Activated naive CD8-positive, alpha-beta T cell treated with anti-CD3 and anti-CD28 coated beads, Interleukin-2, amount 10 ng/mL, durations not matched to agents 7 days and 5 days (primary cell): ENCODE measurements at places on chromosomes 4 and X. TPM values are rescaled to one million over a fixed set of nuclear protein-coding genes. Genes with fewer than 3 reads are reported as not detected.

DNA sequence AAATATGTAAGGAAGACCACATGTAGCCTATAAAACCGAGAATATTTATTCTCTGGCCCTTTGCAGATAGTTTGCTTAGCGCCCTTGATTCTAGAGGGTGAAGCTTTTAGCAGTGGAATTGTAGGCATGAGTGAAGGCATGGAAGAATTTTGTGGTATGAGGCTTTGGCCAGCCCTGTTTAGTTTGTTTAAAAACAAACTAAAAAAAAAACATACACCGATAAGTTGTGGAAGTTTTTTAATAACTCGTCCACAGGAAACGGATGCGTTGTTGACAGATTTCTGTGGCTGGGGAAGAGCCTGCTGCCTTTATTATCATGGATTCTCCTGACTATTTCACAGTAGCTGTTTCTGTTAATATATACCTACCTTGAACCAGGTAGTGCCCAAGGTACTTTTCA lies 194.7 kb upstream of the LNX1 start:
- no peak for DNase-seq

- no peak for DNase-seq
These were observed 393.0 kb downstream of the PPP1R2C start for GRCh38 chrX:42384956-42385355.

DNA sequence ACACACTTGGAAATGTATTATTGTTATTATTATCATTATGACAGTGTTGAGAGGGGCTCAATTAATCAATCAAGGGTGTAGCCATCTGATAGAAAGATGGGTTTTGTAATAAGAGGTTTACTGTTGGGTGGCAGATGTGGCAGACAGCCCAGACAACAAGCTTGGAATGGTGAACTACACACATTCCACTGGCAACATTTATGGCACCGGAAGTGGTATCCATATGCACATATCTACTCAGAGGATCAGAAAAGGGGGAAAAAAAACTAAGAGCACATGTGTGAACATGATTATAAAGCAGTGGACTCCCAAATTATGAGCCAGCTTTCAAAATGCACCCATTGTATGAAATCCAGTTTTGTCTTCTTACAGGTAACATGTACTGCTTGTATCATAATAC lies 125.9 kb upstream of the ARX start:
- DNase-seq, result no peak

- DNase-seq, result no peak
These were observed 662.0 kb upstream of the FRG1 start for GRCh38 chr4:189278597-189279165.

- no peak for DNase-seq
These were observed 646.7 kb downstream of the BCOR start for GRCh38 chrX:39451046-39451445.

ACOX3 gene
- total RNA-seq, result 15.2 TPM

SOWAHB gene
- not detected for total RNA-seq

DNA sequence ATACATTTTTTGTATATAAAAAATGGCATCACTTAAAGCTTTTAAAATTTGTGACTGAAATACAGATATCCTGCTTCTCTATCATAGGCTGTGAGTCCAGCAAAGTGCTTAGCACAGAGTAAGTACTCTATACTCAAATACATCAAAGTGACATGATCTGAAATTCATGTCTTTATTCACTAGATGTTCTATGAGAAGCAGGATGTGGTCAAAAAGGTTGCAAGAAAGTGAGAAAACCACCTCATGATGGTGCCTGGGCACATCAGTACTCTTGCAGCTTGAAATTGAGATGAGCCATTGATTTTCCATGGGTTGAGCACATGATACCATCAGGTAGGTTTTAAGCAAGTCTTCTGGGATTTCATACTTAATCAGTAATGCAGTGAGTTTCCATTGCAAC lies 20.4 kb upstream of the SFRP2 start:
- DNase-seq, result no peak

SLIT2 gene
- total RNA-seq, result not detected

DNA sequence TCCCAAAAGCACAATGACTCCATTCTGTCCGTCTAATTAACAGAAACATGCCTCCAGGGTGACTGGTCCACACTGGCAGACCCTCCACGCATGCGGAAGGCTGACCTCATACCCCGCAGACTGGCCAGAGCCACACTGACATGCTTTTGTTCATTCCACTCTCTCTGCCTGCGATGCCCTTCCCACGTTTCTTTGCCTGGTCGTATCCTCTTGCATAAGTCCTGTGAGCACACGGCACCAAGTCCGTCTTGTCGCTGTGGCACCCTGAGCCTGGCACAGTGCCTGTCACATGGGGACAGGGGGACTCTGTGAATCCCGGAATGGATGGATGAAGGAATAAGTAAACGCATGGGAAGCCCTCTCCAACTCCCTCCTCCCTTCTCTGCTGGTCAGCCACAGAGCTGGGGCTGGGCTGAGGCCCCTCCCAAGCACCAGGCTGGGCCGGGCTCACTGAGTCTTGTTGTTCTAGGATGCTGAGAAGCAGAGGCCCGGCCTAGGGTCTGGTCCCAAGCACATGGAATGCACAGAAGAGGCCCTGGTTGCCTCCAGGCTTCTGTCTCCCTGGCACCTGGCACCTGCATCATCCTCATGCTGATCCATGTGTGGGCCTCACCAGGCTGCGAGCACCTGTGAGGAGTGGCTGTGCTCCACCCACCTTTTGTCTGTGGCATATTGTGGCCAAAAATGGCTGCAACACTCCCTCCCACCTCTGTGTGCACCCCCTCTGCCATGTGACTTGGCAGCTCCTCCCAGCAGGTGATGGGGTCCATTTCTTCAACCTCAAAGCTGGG lies 38.9 kb upstream of the C4orf50 start:
- DNase-seq, result no peak

GRCh38 chrX:16002185-16002584 lies 121.2 kb upstream of the GRPR start:
- no peak for DNase-seq

SLC10A3 gene
- 25.3 TPM for total RNA-seq

DNA sequence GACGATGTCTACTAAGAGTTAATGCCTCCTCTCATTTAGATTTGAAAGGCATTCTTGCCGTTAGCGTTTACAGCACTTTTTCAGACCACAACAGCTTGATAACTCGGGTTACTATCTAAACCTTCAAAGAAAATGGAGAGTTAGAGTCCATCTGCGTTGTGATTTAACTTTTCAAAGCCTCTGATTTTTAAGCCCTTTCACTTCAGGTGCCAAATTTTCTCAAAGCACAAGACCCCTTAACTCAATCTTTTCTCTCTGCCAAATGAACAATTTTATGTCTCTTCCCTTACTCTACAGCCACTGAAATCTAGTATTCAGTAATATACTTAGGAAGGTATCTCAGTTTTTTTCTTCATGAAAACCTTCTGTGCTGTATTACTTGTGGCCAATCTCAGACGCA lies 310.5 kb downstream of the TENM3 start:
- DNase-seq, result no peak

GRCh38 chr4:158327525-158327924 lies 117.2 kb downstream of the TMEM144 start:
- no peak for DNase-seq

SYN1 gene
- total RNA-seq, result 0.37 TPM
